ENCODE measurements at places on chromosomes 7 and 10.

- no peak for DNase-seq
Measured at GRCh38 chr7:157609516-157609915, 272.7 kb downstream of the DNAJB6 start.

DNA sequence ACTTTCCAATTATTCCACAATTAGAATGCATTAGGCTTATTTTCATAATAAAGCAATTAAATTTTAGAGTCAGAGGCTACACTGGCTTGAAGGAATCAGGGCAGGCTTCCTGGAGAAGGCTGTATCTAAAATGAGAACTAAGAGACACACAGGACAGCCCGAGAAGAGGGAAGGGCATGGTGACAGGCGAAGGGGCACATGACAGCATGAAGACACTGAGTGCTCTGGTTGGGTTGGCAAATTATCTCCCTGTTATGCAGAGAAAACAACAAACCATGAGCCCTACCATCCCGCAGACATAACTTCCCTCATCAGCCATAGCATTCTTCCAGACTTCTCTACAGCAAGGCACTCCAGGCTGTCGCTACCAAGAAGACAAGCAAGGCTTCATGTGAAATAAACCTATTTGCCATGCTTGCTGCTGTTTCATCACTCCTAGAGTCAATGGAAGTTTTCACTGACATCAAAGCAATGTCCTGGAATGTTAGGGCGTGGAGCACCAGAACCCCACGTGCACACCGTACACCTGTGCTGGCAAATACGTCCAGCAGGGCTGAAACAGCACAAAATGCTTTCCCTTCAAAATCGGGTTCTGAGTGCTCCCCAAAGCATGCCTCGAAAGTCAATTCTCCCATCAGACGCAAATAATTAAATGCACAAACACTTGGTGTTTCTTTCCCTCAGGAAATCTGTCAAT is 21.3 kb downstream of the VOPP1 start:
- no peak for DNase-seq

DNA sequence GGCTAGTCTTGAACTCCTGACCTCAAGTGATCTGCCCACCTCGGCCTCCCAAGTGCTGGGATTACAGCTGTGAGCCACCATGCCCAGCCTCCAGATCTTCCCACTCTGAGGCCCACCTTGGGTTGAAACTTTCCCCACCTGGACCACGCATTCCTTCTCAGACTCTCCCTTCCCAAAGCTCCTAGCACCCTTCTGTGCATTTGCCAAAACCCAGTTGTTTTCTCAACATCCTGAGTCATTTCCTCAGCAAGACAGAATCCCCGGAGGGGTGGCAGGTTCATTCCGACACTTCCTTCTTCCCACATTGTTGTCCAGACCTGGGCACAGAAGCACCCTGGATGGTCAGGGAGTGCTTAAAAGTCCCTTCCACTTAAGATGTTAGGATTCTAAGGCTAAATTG is 28.9 kb downstream of the BAG3 start:
- DNase-seq, result no peak

DNA sequence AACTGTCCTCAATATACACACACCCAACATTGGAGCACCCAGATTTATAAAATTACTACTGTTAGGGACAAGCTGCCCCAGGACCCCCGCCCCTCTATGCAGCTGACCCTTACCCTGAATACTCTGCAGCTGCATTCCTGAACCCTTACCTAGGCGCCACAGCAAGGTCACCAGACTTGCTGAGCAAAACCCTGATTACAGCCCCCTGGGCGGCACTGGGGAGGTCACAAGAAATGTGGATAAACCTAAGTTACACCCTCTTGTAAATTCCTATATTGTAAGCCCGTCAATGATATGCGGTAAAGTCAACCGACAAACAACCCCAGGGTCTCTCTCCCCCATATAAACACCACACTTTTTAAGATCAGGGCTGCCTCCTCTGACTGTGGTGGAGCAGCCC is 25.1 kb downstream of the SNX13 start:
- no peak for DNase-seq

- DNase-seq, result no peak
Measured at GRCh38 chr7:105011141-105011830, 2.7 kb upstream of the KMT2E start.

GRCh38 chr7:133491846-133492652 is 239.2 kb downstream of the EXOC4 start:
- no peak for DNase-seq

GRCh38 chr7:482521-483083 is 37.0 kb downstream of the PDGFA start:
- no peak for DNase-seq

Data from activated CD4-positive, alpha-beta T cell treated with anti-CD3 and anti-CD28 coated beads, Interleukin-2, amount 50 U/mL, for 1 hour (primary cell).